Stimulated activated CD4-positive, alpha-beta T cell treated with anti-CD3 and anti-CD28 coated beads, Interleukin-15, amount 100 ng/mL, for 1 hour (primary cell): ENCODE measurements at places on chromosomes 7 and 10.
A peak's percentile ranks its signal among the peaks of the same experiment; 100 is the strongest.

GRCh38 chr10:76550806-76551205 is 1086.8 kb downstream of the KCNMA1 start:
- DNase-seq, result no peak

DNA sequence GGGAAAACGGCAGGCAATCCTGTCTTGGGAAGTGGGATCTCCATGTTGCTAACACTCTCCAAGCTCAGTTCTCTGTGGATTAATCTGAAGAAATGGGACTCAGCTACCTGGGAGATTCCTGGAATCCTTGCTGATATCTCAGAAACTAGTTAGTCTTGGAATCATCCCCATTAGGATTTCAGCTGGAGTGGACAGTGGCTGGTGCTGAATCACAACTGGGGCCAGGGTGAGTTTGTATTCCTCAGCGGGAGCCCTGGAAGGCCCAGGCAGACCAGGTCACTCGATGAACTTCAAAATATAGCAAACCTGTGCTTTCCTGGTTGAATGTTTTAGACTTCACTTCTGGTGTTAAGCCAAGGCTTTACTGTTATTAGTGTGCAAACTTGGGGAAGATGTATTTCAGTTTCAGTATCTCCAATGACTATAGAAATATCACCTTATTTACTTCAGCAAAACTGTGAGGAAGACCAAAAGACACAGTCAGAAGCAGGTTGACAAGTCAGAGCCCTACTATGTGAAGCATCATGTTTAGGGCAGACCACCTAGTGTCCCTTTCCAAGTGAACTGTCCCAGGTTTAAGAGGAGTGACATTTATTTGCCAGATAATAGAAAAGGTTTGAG is 126.1 kb downstream of the AOAH start:
- DNase-seq, result no peak

DNA sequence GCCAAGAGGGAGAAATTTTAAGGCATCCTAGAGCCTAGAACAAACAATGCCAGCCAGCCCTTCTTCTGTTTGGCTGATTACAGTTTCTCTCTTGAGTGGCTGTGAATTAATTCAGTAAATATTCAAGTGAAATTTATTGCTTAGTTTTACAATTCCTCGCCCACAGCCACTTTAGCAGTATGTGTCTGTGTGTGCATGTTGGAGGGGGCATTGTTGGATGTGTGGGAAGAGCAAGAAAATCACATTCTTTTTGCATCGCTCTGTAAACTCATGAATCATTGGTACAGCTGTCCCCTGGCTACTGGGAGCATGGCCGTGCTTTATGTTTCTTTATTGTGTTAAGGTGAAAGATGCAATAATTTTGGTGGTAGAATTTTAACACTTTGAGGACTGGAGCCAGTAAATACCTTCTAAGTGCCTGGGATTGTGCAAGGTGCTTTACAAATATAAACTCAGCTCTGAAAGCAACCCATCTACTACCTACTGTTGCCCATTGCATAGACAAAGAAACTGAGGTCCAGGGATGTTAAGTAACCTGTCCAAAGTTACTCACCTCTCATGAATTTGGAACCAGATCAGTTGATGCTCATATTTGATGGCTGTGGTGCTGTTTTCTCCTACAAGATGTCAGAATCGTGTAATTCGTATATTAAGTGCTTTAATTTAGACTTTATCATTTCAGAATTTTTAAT is 89.9 kb upstream of the BTBD16 start:
- no peak for DNase-seq

DNA sequence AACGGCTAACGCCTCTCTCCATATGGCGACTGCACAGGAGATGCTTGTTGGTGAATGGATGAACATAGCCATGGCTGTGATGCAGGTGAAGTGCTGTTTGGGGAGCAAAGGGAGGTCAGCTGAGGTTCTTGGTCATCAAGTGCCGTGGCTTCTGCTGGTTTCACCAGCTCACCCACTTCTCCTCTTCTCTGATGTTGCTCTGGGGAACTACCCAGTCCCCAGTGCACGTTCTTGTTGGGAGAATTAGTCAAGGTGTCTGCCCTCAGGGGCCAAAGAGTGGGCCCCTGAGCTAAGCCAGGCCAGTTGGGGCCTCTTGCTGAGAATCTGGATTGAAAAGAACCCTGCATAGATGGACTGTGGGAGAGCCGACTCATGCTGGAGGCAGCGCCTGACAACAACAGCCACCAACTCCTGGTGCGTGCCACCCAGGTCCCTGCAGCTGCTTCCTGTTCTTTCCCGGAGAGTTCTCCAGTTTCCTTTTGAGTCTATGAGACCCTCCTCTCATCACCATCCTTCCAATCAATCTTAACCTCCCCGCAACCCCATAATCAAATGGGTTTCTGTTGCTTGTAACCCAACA is 3.0 kb downstream of the BTBD16 start:
- DNase-seq, result no peak

DNA sequence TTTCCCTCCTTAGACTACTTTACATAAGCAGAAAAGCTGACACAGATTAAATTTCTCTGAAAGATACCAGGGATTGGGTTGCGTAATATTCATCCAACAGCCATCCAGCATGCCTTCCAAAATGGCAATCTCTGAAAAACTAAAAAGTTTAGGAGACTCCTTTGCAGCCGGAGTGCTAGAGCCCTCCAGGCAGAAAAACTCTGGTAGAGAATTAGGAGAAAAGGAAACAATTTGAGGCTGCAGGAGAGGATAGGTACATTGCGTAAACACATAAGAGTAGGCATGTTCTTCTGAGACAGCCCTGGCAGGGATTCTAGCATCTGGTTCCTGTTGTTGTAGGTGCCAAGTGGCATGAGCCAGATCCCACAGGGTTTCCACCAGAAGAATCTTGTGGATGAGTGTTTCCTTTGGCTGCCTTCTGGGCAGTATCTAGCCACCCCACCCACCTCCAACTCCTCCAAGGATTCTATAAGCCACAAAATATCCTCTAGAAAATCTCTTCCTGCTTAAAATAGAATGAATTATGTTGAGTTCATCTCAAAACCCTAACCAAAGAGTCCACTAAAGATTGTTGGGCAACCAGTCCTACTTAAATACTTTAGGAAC is 402.4 kb downstream of the HGF start:
- no peak for DNase-seq

- no peak for DNase-seq
These were observed 42.1 kb downstream of the NOD1 start for GRCh38 chr7:30436518-30436917.

DNA sequence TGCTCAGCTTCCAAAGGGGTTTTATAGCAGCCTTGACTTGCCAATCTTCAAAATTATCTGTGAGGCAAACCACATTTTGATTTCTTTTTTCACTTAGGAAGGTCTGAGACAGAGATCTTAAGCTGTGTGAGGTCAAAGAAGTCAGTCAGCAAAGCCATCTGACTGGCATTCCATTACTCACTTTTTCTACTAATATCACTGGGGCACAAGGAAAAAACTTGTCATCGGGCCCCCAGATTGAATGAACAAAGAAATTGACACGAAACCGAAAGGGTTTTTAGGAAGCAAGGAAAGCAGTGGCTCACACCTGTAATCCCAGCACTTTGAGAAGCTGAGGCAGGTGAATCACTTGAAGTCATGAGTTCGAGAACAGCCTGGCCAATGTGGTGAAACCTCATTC is 78.5 kb upstream of the FRMD4A start:
- peak; percentile 6 for DNase-seq
